ENCODE measurements at places on chromosomes 5 and 9.
A peak's percentile ranks its signal among the peaks of the same experiment; 100 is the strongest.

GRCh38 chr5:422323-423232, 20.4 kb upstream of the EXOC3 start:
- no peak overlapping the region for H3K27ac ChIP-seq
- H3K36me3 ChIP-seq, result no peaks in the 10 kb centered on the region

GRCh38 chr5:150214289-150214688, 24.4 kb downstream of the SLC6A7 start:
- no peak overlapping the region for H3K27ac ChIP-seq
- no peak overlapping the region for H3K4me3 ChIP-seq
- no peaks in the 10 kb centered on the region for H3K36me3 ChIP-seq
- peaks cover 13% of the 10 kb centered on the region for H3K27me3 ChIP-seq

DNA sequence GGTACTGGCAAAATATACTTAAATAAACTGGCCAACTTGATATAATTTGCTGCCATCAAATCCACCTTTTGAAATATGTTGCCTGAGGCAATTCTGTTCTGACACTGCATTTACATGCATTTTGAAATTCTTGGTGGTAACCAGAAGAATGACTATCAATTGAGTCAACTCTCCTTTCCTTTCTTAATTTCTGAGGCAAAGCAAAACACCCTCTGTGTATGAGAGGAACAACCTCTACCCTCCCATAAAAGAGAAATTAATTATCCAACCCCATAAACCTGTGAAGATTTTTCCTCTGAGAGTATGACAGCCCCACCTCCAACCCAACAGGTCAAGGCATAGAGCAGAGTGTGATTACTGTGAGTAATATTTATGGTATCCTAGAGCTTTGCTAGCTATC, 286.8 kb downstream of the NR2F1-AS1 start:
- H3K36me3 ChIP-seq, result no peaks in the 10 kb centered on the region
- H3K4me1 ChIP-seq, result no peaks in the 10 kb centered on the region
- H3K27me3 ChIP-seq, result no peaks in the 10 kb centered on the region
- H3K27ac ChIP-seq, result no peak overlapping the region

- H3K27ac ChIP-seq, result no peak overlapping the region
- H3K4me1 ChIP-seq, result no peaks in the 10 kb centered on the region
- no peak for DNase-seq
- H3K27me3 ChIP-seq, result no peaks in the 10 kb centered on the region
- no peak overlapping the region for H3K4me3 ChIP-seq
Measured at GRCh38 chr5:31096238-31096865, 97.1 kb upstream of the CDH6 start.

DNA sequence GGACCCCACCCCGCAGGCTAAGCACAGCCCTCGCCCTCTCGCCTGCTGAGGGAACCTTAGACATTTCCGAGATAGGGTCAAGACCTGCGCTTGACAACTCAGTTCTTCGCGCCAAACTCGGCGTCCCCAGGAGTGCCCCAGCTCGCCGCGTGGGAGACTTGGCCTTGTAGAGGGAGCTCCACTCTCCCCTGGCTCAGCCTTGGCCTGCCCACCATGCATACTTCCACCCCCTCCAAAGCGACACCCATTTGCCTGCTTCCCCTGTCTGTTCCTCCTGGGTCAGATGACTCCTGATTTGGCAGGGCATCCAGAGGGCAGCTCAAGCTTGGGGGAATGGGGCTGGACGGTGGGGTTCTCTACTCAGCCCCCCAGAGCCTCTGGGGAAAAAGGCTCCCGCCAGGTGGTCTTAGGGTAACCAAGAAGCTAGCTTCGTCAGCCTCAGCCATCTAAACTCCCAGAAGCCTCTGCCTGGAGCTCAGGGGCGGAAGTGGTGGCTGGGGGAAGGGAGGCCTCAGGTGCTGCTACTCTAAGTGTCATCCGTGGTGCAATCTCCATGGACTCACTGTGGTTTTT, 560 bp downstream of the DOCK2 start:
- H3K4me1 ChIP-seq, result peaks cover 61% of the 10 kb centered on the region
- H3K36me3 ChIP-seq, result no peaks in the 10 kb centered on the region
- peak; percentile 95 for DNase-seq
- H3K27me3 ChIP-seq, result no peaks in the 10 kb centered on the region

DNA sequence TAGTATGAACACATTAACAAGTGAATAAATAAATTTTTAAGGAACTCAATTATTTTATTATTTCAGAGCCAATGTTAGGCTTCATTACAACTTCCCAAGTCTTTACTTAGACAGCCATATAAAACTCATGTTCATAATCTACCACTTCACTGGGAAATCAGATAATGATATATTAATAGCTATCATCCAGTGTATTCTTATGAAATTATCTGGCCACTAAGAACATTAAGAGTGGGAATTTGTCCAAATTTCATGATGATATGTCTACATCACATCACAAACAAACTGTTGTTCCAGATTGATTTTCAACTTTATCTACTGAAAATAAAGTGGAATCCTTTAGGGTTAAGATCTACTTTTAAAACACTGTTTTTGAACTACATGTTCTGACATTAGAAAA, 668.6 kb downstream of the EFNA5 start:
- no peaks in the 10 kb centered on the region for H3K27me3 ChIP-seq
- no peak overlapping the region for H3K27ac ChIP-seq
- no peaks in the 10 kb centered on the region for H3K4me1 ChIP-seq
- H3K4me3 ChIP-seq, result no peak overlapping the region
- no peak for DNase-seq
- H3K36me3 ChIP-seq, result no peaks in the 10 kb centered on the region

DNA sequence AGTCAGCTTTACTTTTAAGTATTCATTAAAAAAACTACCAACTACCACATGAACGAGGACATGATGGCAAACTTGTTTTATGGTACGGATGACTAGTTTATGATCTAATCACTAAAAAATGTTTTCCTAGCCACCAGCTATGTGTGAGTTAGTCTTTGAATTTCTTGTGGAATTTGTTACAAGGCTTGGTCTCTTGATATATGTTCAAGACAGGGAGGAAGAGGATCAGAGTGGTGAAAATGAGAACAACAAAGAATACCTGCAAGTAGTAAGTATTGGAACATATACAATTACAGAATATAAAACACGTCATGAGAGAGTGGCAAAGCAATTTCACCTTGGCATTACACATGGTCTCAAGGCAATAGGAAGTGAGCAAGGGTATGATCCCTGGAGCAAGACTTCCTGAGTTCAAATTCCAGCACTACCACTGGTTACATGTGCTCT, 548.6 kb upstream of the TLE4 start:
- no peak overlapping the region for H3K27ac ChIP-seq
- H3K27me3 ChIP-seq, result no peaks in the 10 kb centered on the region
- no peak overlapping the region for H3K4me3 ChIP-seq
- DNase-seq, result no peak
- no peaks in the 10 kb centered on the region for H3K4me1 ChIP-seq
- no peaks in the 10 kb centered on the region for H3K36me3 ChIP-seq

GRCh38 chr5:41748631-41749030, 121.6 kb downstream of the OXCT1 start:
- H3K4me1 ChIP-seq, result no peaks in the 10 kb centered on the region
- H3K27ac ChIP-seq, result no peak overlapping the region

DNA sequence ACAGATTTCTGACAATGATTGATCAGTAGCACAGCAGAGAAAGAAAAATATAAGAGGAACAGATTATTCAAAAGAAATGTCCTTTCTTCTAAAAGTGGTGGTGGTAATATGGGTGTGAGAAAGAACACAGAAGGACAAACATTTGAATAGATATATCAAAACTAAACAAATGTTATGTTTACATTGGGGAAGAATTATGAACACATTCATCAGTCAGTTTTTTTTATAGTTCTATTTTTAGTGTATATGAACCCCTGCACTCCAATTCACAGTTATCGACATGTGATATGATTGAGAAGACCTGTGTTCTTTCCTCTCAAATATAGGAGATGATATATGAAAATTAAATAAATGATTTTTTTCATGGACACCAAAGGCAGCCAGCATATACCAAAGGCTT, 128.6 kb downstream of the NNT start:
- H3K4me3 ChIP-seq, result no peak overlapping the region
- H3K4me1 ChIP-seq, result no peaks in the 10 kb centered on the region
- no peak for DNase-seq
- no peaks in the 10 kb centered on the region for H3K27me3 ChIP-seq

DNA sequence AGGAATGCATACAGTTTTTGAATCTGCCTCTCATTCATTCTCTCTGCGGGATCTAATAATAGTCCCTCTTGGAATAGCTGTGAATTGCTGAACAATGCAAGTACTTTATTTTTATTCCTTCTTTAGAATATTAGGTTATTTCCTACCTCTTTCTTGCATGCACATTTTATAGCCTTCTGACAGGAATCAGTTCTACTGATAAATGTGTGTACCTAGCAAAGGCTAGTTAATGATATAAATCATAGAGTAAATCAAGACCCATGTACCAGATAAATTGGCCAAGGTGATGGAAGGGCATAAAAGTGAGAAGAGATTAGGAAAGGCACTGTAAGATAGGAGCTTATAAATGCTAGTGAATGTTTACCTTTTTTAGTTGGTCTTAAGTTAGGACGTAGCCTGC, 19.2 kb upstream of the UGCG start:
- H3K4me3 ChIP-seq, result no peak overlapping the region
- no peak overlapping the region for H3K27ac ChIP-seq
- H3K27me3 ChIP-seq, result no peaks in the 10 kb centered on the region

- H3K36me3 ChIP-seq, result no peaks in the 10 kb centered on the region
- H3K27ac ChIP-seq, result peak overlapping the region; percentile 36
- DNase-seq, result peak; percentile 73
- H3K27me3 ChIP-seq, result no peaks in the 10 kb centered on the region
- peaks cover 32% of the 10 kb centered on the region for H3K4me1 ChIP-seq
Measured at GRCh38 chr5:67182301-67182790, 14.3 kb downstream of the CD180 start.
